ENCODE measurements at places on chromosomes 11 and 22.
A peak's percentile ranks its signal among the peaks of the same experiment; 100 is the strongest.

DNA sequence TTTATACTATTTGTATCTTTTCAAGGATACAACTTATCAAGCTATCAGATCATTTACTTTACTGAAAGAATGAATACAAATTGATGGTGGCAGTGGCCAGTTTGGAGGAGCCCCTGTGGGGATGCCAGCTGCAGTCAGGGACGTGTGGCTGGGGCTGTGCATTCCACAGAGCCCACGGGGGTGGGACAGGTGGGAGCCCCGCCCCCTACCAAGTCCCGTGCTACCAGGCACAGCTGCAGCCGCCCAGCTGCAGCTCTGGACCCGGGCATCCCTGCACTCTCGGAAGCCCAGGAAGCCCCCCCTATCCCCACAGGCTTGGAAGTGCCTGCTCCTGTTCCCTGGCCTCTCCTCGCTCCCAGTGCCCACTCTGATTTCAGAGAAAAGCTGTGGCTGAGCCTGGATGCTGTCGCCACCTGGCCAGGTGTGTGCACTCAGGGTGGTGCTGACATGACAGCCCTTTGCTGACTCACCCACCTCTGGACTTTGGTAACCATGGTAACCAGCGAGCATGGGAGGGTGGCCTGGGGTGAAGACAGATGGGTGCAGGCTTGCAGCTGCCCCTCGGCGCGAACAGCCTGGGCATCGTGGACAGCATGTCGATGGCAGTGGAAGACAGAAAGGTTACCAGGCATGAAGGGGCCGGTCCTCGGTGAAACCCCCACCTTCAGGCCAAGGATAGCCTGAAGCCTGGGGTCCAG, 138.1 kb downstream of the SBF2 start:
- no peak for DNase-seq

DNA sequence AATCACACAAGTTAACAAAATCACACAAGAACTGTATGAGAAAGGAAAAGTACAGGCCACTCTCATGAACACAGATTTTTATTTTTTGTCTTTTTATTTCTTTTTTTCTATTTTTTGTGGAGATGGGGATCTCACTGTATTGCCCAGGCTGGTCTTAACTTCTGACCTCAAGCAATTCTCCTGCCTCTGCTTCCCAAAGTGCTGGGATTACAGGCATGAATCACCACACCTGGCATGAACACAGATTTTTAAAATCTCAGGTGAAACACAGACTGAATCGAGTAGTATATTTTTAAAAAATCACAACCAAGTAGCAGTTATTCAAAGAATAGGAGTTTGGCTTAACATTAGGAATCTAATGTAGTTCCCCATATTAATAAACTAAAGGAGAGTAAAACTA, 18.3 kb downstream of the RNF169 start:
- no peak for DNase-seq

DNA sequence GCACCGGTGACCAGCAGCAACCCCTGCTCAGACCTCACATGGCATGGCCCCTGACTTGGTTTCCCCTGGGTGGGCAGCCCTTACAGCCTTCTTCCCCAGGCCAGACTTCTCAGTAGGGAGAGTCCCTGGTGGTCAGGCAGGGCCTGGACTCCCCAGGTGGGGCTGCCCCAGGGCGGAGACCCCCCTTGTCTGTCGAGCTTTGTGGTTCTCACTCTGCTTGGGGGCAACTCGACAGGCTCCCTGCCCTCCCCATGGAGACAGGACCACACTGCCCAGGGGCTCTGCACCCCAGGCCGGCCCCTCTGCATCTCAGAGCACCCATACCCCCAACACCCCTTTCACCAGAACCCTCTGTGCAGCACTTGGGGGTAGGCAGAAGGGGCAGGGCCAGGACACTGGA, 87.7 kb downstream of the MORC2 start:
- DNase-seq = no peak

GRCh38 chr11:1773131-1773993, 9.6 kb upstream of the CTSD start:
- no peak for DNase-seq

GRCh38 chr11:17102462-17102861, 25.0 kb upstream of the RPS13 start:
- DNase-seq = no peak

DNA sequence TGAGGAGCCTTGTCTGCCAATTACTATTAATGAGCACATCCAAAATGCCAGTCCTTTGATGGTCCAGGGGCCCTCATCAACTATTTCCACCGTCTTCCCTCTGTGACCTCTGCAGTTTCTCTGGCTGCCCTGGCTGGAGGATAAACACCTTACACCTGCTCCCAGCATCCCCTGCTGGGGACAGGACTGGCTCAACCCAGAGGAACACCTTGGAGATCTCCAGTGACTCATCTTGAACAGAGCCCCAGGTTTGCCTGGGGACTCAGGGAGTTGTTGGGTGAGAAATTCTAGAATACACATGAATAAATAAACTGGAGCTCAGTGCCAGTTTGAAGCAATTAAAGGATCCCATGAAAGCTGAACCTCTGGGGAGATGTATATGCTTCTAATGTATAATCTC, 24.0 kb upstream of the ELF5 start:
- DNase-seq = no peak

GRCh38 chr22:44916281-44917231, 93.2 kb downstream of the PHF21B start:
- DNase-seq = no peak

- DNase-seq = no peak
Measured at GRCh38 chr11:8083871-8084281, 2.9 kb downstream of the TUB start.

DNA sequence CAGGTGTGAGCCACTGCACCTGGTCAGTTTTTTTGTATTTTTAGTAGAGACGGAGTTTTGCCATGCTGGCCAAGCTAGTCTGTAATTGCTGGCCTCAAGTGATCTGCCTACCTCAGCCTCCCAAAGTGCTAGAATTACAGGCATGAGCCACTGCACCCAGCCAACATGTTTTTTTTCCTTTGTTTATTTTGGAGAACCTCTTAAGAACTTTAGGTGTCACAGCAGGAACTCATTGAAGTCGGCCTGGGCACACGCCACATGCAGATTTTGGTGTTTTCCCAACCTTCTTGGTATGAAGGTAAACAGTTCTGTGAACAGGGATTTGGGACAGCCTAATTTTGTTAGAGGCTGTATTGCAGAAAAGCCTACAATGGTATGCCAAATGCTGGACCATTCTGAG, 9.4 kb downstream of the DIXDC1 start:
- DNase-seq = no peak

DNA sequence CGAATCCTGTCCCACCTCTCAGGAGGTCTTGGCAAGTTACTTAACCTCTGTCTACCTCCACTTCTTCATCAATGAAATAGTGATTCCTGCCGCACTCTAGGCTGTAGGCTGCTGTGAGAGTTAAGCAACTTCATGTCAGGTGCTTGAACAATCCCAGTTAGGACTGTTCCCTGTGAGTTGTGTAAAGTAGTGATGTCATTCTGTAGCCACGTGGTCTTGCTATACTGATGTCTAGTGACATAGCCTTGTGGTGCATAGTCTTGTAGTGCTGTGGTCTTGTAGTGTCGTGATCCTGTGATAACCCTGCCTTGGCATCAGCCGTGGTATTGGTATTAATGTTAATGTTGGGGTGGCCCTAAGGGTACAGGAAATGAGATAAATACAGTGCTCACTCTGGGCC, 30.3 kb upstream of the PRR5 start:
- no peak for DNase-seq

GRCh38 chr11:48122246-48122645, 94.4 kb upstream of the OR4B1 start:
- no peak for DNase-seq

GRCh38 chr22:30234786-30235470, 11.6 kb downstream of the LIF start:
- no peak for DNase-seq

GRCh38 chr11:117064275-117064674, 34.0 kb downstream of the SIK3 start:
- no peak for DNase-seq

GRCh38 chr11:1054143-1055108, 17.9 kb upstream of the MUC6 start:
- DNase-seq = no peak

DNA sequence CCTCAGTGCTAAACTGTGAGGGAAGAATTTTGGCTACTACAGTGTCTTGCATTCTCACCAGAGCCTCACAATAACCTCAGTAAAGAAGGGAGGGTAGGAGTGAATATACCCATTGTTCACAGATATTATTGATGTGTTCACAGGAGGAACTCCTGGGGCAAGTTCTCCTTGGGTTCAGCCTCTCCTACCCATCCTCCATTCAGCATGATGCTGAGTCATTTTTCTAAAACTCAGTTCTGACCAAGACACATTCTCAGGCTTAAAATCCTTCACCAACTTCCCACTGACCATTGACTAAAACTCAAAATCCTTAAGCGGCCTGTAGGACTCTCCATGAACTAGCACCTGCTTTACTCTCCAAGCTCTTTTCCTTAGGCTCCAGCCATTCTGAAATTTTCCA, 48.7 kb downstream of the SYTL2 start:
- no peak for DNase-seq

DNA sequence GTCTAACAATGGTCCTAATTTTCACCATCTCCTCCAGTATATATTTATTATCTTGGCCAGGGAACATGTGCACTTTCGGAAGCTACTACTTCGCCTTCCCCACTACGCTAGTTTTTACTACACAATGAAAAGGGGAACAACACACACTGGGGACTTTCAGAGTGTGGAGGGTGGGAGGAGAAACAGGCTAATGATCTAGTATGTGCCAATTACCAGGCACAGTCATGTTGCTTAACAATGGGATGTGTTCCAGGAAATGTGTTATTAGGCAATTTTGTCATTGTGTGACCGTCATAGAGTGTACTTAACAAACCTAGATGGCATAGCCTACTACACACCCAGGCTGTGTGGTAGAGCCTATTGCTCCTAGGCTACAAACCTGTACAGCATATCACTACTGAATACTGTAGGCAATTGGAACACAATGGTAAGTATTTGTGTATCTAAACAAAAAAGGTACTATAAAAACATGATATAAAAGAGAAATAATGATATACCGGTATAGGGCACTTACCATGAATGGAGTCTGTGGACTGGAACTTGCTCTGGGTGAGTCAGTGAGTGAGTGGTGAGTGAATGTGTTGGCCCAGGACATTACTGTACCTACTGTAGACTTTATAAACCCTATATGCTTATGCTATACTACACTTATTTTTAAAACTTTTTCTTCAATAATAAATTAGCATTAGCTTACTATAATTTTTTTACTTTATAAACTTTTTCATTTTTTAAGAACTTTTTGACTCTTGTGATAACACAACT, 20.1 kb upstream of the CUL5 start:
- DNase-seq = no peak

DNA sequence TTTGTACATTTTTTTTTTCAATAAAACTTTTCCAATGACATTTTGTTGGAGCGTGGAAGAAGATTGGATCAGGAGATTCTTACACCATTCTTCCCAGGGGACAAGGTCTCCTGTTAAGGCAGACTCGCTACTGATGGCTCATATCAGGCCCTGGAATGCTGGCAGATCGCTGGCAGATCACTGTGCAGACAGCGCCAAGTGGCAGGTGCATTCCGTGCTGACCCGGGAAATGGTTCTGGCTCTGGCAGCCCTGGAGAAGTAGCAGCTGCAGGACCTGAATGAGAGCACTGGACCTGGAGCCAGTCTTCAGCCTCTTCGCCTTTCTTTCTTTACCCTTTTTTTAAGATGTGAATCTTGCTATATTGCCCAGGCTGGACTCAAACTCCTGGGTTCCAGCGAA, 10.7 kb downstream of the SERPINH1 start:
- DNase-seq = no peak

DNA sequence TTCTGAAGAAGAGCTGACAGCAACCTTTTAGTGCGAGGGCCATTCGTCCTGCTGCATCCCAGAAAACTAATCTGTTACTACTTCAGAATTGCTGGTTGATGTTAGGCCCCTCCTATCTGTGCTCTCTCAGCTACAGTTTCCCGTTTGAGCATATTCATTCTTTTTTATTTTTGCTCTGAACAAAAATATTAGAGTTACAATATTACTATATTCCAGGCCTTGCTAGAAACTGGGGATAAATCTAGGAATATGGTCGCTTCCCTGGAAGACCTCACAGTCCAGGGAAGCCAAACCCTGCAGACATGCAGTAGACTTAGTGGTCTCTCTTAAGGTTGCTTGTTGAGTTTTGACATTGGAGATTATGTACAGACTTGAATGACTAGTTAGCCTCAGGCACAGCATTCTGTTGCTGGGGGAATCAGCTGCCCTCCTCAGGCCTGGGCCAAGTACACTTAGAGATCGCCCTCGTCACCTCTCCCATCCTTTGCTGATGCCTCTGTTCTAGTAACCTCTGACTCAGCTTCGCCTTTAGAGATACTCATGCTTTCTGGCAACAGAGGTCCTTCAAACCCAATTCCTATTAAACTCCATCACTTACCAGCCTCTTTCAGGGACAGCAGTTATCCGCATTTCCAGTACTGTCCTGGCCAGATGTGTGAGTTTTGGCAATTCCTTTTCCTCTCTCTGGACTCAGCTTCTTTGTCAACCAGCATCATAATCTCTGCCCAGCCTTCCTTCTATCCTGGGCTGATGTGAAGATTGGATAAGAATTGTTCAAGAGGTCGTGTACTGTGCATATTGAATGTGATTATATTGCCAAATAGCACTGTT, 698 bp upstream of the ANAPC15 start:
- no peak for DNase-seq

DNA sequence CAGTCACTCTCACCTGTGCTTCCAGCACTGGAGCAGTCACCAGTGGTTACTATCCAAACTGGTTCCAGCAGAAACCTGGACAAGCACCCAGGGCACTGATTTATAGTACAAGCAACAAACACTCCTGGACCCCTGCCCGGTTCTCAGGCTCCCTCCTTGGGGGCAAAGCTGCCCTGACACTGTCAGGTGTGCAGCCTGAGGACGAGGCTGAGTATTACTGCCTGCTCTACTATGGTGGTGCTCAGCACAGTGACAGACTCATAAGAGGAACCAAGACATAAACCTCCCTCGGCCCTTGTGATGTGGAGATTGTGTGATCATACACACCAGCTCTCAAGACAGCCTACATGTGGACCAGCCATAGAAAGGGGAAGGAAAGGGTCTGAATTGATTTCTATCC, 113.3 kb downstream of the ZNF280B start:
- DNase-seq = peak; percentile 28

GRCh38 chr11:46321757-46322156, 25.5 kb upstream of the DGKZ start:
- DNase-seq = no peak

DNA sequence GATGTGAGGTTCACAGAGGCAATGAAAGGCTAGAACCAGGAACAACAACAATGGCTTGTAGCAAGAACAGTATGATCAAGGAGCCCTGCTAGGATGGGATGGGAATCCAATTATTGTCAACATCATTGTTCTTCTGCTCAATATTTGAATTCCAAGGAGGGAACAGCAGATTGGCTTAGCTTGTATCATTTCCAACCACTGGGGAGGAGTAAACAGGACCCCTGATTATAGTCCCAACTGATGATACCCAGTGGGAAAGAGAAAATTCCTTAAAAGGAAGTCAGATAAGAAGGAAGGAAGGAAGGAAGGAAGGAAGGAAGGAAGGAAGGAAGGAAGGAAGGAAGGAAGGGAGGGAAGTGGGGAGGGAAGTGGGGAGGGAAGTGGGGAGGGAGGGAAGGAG, 69.5 kb upstream of the ZC3H12C start:
- DNase-seq = no peak

GRCh38 chr11:110134110-110134509, 40.9 kb downstream of the ZC3H12C start:
- DNase-seq = no peak

- peak; percentile 15 for DNase-seq
Measured at GRCh38 chr22:20456064-20456721, 18.6 kb upstream of the SCARF2 start.

GRCh38 chr22:26822313-26822712, 164.9 kb downstream of the MIAT start:
- no peak for DNase-seq
